ENCODE measurements at places on chromosomes 2 and 18. TPM values are rescaled to one million over a fixed set of nuclear protein-coding genes. Genes with fewer than 3 reads are reported as not detected.

DNA sequence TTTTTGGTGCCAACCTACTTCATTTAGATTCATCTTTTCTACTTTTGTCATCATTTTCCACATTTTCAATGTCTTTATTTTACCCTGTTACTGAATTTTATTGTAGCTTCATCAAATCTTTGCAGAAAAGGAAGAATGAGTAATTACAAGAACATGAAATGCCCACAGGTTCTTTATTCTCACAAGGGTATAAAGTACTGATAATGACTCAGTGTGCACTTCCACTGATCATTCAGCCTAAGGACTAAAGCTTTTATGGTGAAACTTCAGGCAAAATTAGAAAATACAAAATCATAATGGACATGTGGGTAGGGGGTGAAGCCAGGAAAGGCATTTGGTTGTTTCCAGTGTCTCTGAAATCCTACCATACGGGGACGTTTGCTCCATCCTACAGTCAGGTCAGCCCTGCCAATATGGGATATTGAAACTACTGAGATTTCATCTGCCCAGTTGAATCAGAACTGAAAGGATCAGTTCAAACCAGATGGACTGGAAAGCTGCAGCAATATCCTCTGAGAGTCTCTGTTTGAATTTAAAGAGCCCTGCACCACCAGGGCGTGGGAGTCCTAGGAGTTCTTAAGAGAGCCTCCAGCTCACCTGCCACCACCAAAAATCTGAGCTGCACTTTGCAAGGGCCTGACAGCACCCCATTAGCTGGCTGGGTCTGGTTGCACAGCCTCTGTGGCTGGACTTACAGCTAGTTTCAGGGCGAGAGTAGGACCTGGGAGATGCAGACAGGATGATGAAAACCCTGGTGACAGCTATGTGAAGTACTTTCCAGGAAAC lies 390.4 kb downstream of the CMPK2 start:
- peak; percentile 17 for DNase-seq

DNA sequence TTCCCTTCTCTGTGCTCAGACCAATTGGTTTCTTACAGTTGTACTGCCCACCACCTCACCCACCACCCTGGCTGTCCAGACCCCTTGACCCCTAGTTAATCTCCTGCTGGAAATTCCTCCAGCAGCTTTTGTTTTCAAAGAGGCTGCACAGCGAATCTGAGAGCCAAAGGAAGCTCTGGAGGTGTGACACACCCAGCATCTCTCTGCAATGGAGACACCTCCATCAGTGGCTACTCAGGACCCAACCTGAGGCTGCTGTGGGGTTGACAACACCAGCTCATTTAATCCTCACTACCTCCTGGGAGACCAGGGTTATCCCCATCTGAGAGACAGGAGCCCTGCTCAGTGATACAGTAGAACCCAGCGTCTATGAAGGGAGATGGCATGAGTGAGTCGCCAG lies 86.4 kb downstream of the BIN1 start:
- DNase-seq: no peak

DNA sequence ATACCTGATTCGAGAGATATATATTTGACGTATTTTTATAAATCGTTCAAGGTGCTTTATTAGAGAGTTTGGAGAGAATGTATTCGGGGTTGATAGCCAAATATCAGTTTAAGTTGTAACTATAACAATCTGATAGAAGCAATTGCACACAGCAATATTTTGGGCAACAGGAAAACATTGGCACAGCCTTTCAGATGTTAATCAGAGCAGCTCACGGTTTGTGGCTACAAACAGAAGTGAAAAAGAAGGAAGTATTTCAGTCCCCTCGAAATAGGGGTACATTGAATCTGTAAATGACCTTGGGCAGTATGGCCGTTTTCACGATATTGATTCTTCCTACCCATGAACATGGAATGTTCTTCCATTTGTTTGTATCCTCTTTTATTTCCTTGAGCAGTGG lies 20.6 kb downstream of the SERPINB10 start:
- DNase-seq: no peak

- DNase-seq: no peak
Observed at GRCh38 chr2:45373534-45373933, 237.5 kb downstream of the SRBD1 start.

GRCh38 chr2:155350783-155351580 lies 652.5 kb downstream of the KCNJ3 start:
- no peak for DNase-seq

ABI2 gene
- total RNA-seq: 23.2 TPM

PARD3B gene
- total RNA-seq: 1.5 TPM

DNA sequence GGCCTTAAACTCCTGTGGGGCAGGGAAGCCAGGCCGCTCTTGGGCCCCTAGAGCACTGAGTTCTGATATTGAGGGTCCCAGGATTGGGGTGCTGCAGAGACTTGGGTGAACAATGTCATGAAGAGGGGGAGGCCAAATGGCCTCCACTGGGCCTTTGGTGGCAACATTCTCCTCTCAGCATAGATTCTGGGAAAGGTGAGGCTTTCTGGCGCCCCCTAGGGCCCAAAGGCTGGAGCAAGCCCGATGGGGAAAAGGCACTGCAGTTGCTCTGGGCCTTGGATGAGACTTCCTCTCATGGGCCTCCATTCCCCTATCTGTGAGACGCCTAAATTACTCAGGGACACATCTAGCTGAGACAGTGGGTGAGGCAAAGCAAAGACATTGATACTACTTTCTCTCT lies 84.8 kb downstream of the ACAA2 start:
- peak; percentile 48 for DNase-seq

FBXO36 gene
- 1.9 TPM for total RNA-seq

DNA sequence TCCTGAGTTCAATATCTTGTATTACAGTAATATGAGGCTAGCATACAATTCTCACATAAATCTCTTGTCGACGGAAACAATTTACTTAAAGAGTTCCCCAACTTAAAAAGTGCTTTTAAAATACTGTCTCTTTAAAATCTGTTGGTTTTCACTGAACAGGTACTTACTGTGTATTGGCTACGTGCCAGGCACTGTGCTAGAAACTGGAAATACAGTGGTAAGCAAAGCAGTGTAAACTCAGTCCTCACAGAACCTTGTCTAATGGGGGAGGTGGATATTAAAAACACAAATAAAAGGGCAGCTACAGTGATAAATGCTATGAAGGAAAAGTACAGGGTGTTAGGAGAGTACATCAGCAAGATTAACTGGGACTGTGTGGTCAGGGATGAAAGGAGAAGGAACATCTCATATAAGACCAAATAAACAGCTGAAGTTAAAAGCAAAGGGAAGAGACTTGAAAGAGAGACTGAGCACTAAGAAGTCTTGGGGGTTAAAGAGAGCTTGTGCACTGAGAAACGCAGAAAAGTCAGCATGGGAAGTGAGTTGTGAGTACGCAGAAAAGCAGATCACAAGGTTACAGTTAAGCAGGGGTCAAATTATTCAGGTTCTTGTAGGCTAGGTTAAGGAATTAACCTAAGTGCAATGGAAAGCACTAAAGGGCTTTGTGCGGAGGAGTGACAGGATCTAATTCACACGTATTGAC lies 52.5 kb downstream of the USP40 start:
- DNase-seq: no peak

Measured in foreskin keratinocyte (primary cell).